ENCODE measurements at places on chromosomes 16 and 17. TPM values are rescaled to one million over a fixed set of nuclear protein-coding genes. Genes with fewer than 3 reads are reported as not detected.

WFDC1 gene
- total RNA-seq: 3.3 TPM

C16orf92 gene
- total RNA-seq: not detected

SPATA22 gene
- total RNA-seq: not detected

CDC42EP4 gene
- total RNA-seq: 56.2 TPM

TNP2 gene
- total RNA-seq: not detected

SLC2A4 gene
- total RNA-seq: under 0.01 TPM

HBM gene
- not detected for total RNA-seq

Measured in regular cardiac myocyte (primary cell).